ENCODE measurements at places on chromosomes 7 and 10.

DNA sequence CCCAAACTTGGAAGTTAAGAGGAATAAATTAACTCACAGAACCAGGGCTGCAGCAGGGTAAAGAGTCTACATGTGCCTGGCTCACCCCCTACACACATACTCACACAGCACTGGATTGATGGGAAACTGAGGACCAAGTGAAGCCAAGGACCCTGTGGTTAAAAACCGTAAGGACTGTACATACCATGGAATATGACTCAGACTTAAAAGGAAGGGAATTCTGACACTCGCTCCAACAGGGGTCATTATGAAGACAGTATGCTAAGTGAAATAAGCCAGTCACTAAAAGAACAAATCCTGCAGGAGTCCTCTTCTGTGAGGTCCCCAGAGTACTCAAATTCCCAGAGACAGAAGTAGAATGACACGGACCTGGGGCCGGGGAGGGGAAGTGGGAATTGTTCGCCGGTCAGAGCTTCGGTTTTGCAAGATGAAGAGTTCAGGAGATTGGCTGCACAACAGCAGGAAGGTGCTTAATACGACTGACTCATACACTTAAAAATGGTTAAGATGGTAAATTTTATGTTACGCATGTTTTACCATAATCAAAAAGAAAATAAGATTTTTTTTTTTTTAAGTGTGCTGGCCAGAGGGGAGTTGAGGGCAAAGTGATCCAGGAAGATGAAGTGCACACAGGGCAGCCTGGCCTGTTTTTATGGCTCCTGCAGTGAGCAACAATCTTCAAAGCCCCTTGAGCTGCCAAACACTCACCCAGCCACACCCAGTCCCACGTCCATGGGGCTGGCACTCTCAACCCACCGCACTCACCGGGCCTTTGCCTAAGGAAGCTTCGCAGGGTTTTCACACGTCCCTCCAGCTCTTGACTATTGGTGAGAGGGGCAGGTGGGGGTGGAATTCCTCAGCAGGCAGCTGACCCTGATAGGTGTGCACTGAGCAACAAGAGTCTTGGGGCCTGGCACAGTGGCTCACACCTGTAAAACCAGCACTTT is 26.4 kb downstream of the DRGX start:
- no peak for DNase-seq

- DNase-seq: no peak
Observed at GRCh38 chr7:137094-137891, 55.1 kb upstream of the FAM20C start.

GRCh38 chr7:42744746-42745145 is 167.1 kb downstream of the C7orf25 start:
- DNase-seq: no peak

- DNase-seq: no peak
Observed at GRCh38 chr7:112362053-112362650, 88.1 kb upstream of the IFRD1 start.
